Ecto neural progenitor cell (in vitro differentiated cells): ENCODE measurements at places on chromosomes 2 and 18.

DNA sequence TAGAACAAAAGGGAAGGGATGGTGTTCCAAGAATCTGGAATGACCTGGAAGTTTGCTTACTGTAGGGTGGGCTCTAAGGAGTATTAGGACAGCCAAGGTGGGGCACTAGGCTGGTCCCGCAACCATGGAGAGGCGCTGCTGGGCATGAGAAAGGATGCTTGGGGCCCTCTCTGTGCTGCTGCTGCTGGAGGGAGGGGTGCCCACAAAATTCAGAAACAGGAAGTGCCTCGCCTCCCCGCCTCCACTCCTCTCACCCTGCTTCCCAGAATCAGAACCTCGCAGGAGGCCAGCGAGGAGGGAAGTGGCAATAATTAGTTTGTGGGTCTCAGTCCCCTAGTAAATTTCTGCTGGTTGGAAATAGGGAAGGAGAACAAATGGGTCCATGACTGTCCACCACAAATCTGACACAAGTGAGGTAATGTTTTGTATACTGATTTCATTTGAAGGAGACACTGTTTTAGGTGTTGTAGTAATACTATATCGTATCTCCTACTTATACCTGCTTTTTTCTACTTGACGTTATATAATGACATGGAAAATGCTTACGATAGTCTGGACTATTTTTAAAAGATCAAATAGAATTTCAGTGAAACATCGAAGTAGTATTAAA lies 7.9 kb upstream of the PDCL3 start:
- no peak for DNase-seq

- no peak for DNase-seq
Measured at GRCh38 chr18:10009321-10010144, 95.7 kb downstream of the VAPA start.

DNA sequence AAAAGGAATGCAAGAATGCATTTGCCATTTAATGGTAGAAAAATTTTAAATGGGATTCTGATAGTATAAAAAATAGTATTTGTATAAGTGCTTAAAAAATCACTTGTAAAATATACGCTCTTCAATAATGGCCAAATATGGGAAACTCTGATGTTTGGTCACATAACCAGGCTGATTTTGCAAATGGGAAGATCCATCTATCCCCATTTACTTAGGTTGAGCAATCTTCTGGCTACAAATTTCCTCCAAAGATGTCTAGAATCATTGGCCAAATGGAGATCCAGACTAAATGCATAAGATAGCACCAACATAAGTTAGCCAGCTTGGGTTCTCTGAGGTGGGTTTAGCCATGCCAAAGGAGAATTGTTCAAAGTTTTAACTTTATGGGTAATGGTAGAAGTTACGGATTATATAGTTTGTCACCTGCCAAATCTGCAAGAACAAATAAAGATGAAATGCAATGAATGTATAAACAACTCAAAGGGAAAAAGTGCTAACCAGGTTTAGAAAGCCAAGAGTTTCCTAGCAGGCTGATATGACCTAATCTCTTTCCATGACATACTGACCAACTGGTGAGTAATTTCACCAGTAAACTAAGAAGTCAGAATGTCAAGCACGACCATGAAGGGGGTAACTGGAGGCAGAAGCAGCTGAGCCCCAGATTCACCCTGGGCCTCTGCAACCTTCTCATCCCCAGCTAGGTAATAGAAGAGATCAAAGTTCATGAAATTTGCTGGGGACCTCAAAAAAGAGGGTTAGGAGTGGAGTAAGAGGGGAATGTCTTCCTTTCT lies 10.0 kb downstream of the RHOB start:
- no peak for DNase-seq

DNA sequence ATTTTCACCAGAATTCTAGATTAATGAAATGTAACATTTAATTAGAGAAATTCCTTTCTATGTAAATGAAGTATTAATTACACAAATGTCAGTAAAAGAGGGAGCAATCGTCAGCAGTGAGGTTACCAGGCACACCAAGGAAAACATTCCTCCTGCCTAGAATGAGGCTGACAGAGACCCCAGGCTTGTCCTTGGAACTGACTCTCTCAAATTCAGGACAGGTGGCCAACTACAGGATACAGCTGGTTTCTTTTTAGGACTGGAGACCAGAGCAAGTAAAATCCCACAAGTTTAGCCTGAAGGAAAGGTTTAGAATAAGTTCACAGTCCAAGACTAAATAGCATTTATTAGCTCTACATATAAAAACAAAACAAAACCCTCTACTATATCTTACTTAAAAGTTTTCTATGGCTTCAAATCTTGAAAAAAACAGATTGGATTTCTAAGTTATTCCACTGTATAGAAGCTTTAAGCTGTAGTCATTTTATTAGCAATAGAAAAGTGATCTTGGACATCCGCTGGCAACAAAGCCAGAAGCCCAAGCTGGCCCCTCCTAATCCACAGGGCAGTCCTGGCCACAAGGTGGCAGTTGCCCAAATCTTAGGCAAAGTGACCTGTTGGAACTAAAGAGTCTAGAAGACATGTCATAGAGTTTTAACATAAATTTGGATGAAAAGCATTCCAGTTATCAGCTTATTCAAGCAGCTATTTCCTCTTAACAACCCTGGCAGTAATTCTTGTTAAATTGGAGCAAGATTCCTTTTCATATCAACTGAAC lies 81.0 kb downstream of the SP3 start:
- DNase-seq: no peak

DNA sequence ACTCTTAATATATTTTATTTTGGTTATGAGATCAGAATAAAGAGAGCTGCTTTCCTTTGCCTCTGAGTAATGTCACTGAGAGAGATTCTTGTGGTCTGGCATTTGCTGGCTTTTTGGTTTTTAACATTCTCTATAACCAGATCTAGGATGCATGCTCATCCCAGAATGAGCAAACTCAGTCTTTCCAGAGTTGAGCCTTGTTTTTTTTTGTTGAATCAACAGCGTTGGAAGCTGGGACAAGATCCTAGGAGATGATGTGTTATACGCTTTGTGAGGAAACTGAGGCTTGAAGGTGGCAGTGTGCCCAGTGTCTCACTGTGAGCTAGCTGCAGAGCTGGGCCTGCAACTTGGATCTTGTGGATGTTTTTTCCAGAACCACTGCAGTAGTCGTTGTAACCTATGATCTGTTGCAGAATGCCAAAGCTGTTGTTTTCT lies 19.5 kb downstream of the MYO1B start:
- DNase-seq: no peak

DNA sequence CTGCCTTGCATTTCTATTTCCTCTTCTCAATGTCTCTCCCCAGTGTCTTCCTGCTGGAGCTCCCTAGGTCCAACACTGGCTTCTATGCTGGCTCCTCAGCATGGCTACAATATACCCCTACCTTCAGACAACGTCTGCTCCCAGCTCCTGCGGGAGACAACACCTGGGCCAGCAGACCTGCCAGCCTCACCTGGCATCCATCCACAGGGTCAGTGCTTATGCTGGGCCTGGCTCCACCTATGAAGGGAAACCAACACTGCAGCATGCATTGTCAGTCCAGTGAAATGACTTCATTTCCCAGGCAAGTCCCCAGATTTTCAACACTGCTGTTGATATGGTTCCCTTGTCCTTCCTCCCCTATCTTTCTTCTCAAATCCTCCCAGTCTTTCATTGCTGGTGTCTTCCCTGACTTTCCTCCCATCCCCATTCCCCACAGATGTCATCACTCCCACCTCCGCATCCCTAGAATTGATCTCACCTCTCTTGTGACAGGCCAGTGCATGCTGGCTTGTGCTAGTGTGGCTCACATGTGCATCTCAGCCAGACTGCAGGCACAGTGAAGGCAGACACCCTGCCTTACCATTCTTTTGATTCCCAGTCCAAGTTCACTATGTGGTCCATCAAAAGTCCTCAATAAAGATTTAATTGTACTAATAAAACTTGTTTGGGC lies 98.0 kb downstream of the MYO5B start:
- no peak for DNase-seq

GRCh38 chr2:155368934-155369333 lies 670.4 kb downstream of the KCNJ3 start:
- no peak for DNase-seq

DNA sequence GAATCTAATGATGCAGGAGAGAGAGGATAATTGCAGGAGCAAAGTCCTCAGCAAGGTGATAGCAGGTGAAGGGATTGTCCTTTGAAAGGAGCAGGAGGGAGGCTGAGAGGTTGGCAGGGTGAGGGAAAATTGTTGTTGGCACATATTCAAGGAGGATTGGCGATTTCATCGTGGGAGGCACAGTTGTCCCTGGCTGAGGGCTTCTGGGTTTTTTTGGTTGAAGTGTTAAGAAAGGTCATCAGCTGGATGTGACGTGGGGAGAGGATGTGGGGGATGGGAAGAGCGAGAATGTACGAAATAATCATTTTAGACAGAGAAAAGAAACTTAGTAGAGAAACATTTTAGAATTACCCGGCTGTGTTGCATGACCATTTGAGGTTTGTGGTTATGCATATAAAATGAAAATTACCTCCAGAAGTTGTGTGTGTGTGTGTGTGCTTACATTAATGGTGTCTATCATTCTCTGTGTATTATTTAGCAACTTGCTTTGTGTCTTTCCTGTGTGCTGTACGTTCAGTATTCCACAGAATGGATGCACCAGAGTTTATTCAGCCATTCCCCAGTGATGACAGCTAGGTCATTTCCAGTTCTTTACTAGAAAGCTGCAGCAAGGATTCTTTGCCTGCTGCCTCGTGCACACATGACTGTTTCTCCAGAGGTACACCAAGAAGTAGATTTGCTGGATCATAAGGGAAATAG lies 67.6 kb downstream of the SDC1 start:
- peak; percentile 24 for DNase-seq

DNA sequence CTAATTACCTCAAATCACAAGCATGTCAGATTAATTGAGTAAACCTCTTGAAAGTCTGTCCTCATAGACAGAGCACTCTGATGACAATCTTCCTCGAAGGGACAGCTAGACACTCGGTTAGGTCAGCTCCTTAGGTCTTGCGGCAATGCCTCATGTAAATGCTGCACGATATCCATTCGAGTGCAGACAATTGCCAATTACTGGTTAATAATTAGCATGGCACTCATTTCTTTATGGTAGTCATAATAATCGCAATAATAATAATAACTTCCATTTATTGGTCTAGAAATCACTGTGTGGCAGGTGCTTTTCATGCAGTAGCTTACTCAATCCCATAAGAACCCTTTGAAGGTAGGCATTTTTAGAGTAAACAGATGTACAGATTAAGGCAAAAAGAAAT lies 44.7 kb upstream of the DSC1 start:
- DNase-seq: no peak

GRCh38 chr2:182545420-182546167 lies 118.8 kb upstream of the PDE1A start:
- DNase-seq: no peak

DNA sequence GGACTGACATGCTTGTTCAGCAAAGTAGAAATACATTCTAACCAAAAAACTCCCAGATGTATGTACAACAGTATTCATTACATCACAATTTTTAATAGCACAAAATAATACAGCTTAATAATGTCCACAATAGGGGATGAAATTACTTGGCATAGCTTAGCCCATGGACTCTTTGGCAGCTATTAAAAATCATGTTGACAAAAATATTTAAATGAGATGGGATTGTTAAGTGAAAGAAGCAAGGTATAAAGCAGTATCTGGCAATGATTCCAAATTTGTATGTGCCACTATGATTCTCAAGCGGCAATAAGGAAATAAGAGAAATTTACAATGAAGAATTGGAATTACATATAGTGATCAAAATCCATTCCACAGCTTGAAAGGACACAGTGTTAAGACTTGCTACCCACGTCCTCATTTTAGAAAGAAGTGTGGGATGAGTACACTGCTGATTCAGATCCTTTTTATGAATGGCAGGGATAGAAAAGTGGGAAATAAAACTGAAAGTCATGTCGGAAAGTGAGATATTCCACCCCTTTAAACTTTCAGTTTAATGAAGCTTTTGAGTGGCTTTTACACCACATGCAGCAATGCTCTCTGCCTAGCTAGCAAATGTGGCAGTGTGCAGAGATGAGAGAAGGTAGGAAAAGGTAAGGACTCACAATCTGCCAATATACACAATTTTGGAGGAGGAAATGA lies 2.4 kb downstream of the GAREM1 start:
- no peak for DNase-seq

DNA sequence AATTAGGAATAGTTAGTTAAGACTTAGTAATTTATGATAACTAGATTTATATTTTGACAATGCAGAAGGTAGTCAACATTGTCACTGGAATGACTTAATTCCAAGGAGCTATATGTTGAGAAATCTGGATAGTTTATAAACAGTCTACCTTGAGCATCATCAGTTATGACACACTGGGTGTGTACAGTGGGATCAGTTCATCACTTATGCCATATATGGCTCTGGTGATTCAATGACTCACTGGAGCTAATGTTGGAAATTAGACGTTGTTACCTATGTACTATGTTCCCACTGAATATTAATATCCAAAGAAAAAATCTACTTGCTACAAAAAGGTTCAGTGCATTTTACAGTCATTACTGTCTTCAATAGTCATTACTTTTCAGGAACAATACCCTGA lies 34.0 kb upstream of the ITPRID2 start:
- DNase-seq: no peak

- no peak for DNase-seq
Measured at GRCh38 chr18:58819051-58819450, 45.6 kb upstream of the ZNF532 start.
